ENCODE measurements at places on chromosomes 16 and 17.
A peak's percentile ranks its signal among the peaks of the same experiment; 100 is the strongest.

DNA sequence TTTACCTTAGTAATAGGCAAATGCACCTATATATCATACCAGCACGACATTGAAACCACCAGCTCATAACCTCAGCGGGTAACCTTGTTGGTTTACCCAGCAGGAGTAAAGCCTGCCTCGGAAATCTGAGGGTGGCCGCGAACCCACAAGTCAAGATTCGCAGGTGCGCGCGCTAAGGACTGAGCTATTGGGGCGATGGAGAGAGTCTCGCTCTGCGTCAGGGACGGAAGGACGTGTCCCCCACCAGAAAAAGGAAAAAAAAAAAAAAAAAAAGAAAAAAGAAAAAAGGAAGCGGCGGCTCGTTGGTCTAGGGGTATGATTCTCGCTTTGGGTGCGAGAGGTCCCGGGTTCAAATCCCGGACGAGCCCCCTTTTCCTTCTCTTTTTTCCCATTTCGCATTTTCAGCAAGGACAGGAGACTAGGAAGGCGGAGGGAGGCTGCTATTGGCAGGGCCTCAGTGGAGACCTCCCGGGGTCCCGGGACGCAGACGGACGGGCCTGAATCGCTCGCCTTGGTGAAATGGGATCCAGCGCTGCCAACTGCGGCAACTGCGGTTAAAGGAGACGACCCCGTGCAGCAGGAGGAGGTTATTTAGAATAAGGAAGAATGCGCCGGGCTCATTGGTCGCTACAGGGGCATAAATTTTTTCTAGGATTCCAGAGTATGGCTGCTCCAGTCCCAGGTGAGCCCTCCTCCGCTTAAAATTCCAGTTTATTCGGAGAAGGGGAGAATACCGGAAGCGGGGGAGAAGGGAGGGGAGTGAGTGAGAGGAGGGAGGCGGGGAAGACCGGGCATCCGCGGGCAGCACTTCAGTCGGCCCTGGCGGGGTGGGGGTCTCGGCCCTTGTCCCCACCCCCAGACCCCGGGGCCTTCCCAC, at the start of gene OR1F1:
TSS of gene OR1F1 (plus strand) at position 407 of the 877 bp plus-strand sequence.
- peak; percentile 65 for DNase-seq

DNA sequence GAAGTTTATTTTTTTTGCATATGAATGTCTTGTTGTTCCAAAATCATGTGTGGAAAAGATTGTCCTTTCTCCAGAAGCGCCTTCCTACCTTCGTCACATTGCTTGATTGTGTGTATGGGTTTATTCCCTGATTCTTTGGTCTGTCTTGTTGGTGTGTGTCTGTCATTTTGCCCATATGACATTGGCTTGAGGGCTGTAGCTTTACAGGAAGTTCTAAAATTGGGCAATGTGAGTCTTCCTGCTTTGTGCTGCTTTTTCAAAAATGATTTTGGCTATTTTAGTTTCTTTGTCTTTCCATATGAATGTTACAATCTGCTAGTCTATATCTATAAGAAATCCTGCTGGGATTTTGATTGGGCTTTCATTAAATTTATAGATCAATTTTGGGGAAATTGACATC, 217.2 kb downstream of the SNX29 start:
- DNase-seq, result no peak

DNA sequence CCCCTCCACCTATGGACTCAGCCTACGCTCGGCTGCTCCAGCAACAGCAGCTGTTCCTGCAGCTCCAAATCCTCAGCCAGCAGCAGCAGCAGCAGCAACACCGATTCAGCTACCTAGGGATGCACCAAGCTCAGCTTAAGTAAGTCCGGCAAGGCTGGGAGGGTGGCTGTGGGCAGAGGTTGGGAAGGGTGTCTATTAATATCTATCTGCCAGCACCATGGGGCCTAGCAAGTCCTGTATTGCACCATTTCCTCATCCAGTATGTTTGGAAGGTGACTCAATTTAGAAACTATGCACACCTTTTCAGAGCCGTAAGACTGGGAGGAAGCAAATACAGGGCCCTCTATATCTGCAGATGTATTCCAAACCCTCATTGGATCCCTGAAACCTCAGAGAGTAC, 45.0 kb upstream of the ARHGAP44 start:
- DNase-seq, result no peak

GRCh38 chr16:74742051-74742481, 32.6 kb downstream of the FA2H start:
- DNase-seq, result no peak

DNA sequence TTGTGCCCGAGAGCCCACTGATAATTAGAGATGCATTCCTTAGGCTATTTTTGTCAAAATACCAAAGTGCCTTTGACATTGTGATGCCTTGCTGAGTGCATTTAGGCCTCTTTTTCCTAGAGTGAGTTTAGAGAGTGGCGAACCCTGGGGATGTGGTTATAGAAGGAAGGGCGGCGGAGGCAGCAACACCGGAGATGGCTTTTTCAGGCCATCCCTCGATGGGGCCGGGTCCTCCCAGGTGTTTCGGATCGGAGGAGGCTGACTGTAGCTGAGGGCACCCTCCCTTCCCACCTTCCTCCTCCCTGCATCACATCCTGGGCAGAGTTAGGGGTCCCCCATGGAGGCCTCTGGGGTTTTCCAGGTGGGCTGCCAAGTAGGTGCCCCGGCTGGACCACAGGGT, 6.6 kb upstream of the SNAI3 start:
- DNase-seq, result no peak

DNA sequence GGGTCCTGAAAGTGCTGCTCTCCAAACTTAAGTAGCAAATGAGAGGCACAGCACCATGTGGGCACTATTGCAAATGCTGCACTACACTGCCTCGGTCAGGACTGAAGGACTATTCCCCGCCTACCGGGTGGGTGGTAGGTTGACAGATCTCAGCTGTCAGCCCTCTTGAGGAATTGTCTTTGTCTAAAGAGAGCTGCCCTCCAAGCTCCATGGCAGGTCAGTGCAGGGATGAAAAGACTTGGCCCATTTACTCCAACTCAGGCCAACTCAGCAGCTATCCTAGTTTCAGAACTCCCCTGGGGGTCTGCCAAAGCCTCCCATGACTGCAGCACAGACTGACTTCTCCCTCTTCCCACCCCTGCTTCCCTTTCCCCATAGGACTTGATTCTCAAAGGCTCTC, 3.4 kb upstream of the PDZD9 start:
- DNase-seq, result peak; percentile 59

GRCh38 chr16:87842209-87842869, 27.0 kb downstream of the SLC7A5 start:
- DNase-seq, result no peak

DNA sequence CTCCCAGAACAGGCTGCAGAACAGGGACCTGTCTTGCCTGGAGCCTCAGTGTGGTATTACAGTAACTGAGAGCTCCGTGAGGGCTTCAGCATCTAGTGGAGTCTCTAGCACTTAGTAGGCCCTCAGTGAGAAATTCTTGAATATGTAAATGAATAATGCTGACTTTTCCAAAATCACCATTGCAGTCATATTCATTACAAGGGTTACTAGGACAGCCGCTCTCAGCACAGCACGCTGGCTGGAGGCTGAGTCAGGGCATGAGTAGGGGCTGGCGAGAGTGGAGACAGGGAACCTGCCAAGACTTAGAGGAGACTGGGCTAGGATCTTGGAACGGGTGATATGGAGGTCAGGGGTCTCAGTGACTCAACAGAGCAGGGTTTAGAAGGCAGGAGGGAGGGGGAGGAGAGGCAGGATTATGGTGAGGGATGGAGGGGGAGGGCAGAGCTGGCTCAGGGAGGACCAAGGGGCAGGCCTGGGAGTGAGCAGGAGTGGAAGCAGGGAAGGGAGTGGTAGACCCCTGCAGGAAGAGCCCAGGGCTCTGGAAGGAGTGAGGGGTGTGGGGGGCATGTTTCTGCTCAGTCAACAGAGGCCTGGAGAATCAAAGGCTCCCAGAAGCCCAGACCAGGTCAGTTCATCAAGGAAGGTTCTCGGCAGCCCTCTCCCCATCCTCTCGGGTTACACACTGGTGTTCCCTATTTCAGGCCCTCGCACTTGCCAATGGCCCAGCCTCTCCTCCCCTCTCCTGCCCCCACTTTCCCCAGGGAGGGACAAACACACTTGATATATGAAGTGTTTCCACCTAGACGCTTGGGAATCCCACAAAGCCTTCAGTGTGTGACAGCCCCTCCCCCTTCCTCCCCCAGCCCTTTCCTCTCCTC, 42.3 kb downstream of the FZD2 start:
- peak; percentile 70 for DNase-seq

- no peak for DNase-seq
These were observed 5.0 kb upstream of the DNASE1L2 start for GRCh38 chr16:2231016-2231931.

DNA sequence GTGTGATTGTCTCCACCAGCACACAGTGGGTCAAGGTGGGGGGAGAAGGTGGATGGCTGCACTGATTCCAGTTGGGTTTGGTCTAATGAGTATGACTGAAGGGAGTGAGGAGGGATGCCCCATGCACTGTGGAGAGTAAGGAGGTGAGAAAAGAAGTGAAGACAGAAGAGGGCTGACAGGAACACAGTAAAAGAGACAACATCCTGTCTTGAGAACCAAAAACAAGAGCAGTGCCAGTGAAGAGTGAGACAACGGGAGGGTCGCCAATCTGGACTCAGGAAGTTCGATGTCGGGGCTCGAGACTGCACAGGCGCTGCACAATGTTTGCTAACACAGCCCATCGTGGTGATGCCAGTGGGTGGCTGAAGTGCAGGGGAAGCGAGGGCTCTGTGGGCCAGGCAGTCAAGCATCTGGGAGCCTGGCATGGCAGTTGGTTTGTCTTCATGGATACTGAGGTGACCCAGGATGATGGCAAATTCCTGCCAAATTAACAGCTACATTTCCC, 34.1 kb downstream of the DUSP14 start:
- DNase-seq, result no peak

GRCh38 chr16:87698241-87698640, 67.5 kb downstream of the KLHDC4 start:
- no peak for DNase-seq

- no peak for DNase-seq
These were observed 80.9 kb downstream of the KLHDC4 start for GRCh38 chr16:87684711-87685404.

DNA sequence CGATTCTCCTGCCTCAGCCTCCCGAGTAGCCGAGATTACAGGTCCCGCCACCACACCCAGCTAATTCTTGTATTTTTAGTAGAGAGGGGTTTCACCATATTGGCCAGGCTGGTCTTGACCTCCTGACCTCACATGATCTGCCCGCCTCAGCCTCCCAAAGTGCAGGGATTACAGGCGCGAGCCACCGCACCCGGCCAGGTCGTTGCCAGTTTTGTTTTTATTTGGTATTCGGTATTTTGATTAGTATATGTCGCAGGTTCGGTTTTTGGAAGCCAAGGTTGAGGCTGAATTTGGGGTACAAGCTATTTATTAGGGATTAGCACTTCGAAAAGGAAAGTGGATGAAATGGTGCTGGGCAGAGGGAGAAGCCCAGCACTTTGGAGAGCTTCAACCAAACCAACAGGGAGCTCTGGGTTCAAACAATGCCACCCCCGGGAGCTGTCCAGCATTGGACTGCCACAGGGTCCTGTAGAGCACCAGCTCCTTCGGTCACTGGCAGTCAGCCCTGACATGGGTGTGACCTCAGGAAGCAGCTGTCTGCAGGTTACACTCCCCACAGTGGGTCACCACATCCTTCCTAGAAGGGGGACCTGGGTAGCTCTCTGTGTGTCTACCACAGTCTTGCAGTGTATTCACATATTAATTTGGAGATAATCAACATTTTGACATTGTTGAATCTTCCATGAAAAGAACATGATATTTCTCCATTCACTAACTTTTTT, 1.5 kb upstream of the CLEC10A start:
- no peak for DNase-seq

- no peak for DNase-seq
These were observed 1.3 kb upstream of the CES3 start for GRCh38 chr16:66959704-66960161.

GRCh38 chr17:5866978-5867377, 203.2 kb upstream of the WSCD1 start:
- peak; percentile 33 for DNase-seq

- no peak for DNase-seq
These were observed 22.7 kb upstream of the SPNS2 start for GRCh38 chr17:4476017-4476416.

DNA sequence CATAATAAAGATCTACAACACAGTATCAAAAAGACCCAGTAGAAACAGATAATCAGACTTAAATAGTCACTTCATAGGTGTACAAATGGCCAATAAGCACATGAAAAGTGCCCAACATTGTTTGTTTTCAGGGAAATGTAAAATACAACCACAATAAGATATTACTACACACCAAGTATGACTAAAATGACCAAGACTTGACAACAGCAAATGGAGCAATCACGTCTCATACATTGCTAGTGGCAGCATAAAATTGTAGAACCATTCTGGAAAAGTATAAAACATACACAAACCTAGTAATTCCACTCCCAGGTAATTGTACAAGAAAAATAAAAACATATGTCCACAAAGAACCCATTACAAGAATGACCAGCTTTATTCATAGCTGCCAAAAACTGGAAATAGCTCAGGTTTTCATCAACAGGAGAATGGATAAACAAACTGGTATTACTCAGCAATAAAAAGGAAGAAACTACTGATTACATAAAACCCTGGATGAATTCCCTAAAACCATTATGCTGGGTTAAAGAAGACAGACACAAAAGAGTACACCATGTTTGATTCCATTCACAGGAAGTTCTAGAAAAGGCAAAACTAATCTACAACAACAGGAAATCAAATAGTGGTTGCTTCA, 85.6 kb downstream of the TTC19 start:
- no peak for DNase-seq

DNA sequence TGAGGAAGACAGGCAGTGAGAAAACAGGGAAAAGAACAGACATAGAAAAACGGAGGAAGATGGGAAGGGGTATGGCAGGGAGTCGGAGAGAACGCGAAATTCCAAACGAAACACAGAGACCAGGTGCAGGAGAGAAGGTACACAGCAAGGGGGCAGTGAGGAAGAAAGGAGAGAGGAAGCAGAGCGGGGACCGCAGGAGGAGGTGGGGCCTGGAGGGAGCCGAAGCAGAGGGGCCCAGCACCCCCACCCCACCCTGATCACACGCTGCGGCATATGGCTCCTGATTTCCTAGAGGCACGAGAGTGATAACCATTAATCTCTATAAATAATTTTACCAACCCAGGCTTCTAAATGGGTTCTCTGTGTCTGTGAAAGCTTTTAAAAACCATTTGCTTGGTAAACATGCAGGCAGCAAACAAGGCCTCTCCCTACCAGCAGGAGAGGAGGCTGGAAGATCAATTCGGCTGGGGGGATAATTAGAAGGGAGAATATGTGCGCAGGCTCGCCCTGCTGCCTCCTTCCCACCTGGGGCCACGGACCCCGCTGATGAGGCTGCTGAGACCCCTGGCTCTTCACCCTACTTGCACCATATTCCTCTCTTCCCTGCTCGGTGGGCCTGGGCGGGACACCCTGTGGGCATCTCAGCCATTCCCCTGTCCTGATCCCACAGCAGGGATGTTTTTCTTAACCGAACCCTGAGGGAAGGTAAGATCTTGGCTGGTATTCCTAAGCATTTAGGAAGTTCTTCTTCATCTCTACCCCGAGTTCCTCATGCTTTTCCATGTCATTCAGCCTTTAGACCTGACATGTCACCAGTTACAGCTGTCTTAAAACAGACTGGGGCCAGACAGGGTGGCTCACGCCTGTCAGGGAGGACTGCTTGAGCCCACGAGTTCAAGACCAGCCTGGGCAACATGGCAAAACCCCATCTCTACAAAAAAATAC, 86.7 kb downstream of the TMEM132E start:
- DNase-seq, result peak; percentile 37

Data from neural progenitor cell (in vitro differentiated cells).